ENCODE measurements at places on chromosomes 4 and X.

DNA sequence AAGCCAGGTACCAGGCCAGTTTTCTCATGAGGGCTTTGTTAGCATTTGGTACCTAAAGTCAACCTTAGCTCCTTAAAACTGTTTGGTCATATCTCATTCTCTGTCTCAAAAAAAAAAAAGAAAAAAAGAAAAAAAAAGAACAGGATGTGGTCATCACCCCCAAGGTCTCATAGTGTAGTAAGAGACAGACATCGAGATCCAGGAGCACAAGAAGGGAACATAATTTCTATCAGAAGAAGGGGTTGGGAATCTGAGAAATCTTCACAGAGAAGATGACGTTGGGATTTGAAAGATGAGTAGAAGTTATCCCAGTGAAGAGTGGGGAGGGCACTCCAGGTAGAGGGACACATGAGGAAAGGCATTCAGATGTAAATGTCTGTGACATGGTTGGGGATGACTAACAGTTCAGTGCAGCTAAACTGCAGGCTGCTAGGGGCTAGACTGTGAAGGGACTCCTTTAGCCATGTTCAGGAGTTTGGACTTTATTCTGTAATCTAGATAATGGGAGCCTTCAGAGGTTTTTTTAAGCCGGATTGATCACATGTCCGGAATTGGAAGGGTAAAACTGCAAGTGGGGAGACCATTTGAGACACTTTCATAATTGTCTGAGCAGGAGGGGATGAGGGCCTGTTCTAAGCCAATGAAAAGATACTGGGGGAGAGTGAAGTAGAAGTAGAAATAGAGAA lies 26.9 kb upstream of the GJB1 start:
- no peak for DNase-seq

DNA sequence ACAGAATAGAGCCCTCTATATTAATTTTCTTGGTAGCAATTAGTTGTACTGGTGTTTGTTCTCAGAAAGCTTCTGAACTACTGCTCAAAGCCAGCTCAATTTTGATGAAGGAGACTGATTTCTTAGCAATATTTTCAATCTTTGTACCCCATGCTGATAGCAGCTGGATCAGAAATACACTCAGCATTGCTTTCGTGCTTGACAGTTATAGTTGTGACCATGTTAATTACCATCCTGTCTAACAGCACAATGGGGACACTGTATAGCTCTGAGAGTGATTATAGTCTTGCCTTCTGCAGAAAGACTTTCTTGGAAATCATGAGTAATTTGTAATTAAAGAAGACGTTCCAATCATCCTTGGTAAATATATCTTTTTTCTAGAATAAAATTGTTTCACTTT lies 79.7 kb upstream of the GNPDA2 start:
- no peak for DNase-seq

DNA sequence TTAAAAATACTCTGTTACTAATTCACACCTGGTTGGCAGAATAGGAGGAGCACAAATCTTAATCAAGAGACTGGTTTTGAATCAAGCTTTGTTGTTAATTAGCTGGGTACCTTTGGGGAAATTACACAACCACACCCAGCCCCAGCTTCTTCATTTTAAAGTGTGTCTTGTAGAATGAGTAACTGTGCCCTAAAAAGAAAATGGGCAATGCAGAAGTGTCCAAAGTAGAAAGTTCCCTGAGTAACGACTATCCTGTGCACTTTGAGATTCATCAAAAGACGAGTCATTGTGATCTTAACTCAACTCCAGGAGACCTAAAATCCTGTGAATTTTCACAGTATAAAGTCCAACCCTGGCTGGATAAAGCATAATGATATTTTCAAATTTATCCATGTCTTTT lies 792.3 kb upstream of the HS3ST1 start:
- no peak for DNase-seq

GRCh38 chr4:17786567-17786966 lies 5.1 kb upstream of the FAM184B start:
- no peak for DNase-seq

DNA sequence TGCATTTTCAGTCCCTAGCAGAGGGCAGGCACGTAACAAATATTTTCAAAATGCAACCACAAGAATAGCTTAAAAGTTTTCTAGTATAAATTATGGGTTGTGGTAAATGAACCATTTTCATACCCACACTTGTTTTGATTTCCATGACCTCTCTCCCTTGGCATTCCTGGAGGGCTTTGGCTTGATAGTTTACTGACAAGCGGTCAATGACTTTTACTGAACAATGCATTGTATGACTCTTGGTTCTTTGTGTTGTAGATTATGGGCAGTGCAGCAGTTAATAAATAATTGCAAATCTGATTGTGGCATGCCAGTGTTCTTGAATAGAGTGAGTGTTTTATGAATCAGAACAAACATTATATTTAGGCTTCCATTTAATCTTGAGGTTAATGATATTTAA lies 285.2 kb upstream of the ARX start:
- no peak for DNase-seq

DNA sequence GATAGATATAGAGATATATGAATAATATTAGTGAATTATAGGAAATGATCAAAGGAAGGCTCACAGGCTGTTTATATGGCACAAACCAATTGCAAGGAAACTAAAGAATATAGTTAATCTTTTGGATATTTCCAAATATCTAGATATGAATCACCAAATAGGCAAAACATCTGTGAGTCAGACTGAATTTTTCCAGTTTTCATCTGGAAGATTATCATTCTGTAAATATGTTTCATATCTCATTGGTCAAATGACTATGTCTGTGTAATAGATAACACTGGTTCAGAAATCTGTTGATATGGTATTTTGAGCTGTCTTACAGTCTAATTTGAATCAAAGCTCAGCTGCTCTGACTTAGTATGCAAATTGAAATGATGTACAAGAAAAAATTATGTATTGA lies 303.6 kb downstream of the FAM133A start:
- DNase-seq = no peak

DNA sequence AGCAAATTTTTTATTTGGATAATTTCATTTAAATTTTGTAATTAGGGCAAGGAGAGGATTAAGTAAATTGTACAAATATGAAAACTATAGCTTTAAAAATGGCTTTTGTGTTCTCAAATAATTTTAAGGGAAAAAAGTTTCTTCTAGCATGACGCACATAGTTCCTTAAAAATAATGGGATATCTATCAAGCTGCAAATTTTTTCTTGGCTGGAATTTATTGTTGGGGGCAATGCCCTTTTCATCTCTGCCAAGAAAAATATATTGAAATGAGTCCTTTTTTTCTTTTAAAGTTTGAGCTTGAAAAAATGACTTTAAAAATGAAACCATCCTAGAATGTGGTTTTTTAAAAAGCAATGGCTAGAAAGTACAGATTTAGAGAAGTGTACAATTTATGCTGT lies 154.4 kb upstream of the UGT8 start:
- DNase-seq = no peak

- no peak for DNase-seq
These were observed 170.9 kb downstream of the CLCN4 start for GRCh38 chrX:10327651-10328050.

DNA sequence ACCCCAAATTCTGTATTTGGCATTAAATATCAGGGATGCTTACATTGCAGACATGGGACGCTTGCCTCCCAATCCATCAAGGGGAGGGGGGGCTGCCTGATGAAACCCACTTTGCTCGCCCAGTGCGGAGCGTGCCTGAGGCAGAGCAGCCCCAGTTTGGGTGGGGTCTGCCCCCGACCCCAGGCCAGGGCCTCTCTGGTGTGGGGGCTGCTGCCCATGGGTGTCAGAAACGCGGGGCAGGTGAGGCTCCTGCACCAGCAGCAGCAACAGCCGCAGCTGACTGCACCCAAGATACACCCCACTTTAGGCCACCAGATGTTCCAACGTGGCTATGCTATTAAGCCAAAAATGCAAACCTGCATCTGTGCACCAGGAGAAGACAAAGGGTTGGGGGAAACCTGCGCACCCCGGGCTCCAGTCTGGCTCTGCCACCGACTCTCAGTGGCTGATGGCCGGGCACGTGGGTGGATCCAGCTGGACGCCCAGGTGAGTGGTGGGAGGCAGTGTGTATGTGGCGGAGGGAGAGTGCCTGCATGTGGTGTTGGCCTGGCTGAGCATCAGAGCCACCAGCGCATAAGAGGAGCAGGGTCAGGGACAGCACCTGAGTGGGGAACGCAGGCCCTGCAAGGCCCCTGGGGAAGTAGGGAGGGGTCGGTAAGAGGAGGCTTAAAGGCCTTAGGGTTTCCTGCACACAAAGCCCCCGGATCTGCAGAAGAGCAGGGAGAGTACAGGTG lies 86.2 kb downstream of the ABLIM2 start:
- DNase-seq = no peak

DNA sequence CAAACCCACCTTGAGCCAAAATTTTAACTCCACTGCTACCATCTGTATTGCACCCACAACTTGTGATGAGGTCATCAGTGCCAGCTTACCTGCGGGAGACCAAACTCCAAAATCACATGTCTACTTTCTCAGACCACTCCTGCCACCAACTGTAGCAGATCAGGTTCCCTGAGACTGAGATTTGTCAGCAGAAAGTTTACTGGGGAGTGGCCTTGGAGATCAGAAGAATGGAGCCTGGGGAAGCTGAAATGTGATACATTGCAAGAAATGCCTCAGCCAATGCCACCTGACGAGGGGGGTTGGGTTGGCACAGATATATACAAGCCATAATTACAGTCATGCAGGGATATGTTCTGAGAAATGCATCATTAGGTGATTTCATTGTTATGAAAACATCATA lies 19.1 kb downstream of the HAUS3 start:
- no peak for DNase-seq

DNA sequence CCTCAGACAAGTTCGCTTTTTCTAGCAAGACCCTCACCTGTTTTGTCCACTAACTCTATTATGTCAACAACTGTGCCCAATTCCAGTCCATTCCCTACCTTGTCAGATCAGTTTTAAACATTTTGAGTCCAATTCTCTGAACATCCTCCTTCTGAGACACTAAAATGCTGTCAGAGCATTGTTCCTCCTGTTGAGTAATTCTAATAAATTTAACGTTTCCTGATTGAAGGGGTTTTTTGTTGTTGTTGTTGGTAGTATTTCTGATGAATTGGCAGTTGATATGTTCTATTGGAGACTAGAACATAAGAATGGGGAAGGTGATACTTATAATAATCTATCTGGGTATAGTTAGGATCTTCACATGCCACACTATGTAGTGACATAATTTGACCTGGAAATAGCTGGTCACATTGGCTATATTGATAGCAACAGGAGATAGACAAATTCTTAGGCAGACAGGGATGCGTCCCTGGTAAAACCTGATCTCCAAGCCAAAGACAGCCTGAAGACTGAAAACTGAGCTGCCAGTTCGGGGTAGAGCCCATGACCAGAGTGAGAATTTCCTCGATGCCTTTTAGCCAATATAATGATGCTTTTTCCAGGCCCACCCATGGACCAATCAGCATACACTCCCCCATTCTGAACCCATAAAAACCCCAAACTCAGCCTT lies 12.4 kb upstream of the CXCL2 start:
- DNase-seq = no peak

DNA sequence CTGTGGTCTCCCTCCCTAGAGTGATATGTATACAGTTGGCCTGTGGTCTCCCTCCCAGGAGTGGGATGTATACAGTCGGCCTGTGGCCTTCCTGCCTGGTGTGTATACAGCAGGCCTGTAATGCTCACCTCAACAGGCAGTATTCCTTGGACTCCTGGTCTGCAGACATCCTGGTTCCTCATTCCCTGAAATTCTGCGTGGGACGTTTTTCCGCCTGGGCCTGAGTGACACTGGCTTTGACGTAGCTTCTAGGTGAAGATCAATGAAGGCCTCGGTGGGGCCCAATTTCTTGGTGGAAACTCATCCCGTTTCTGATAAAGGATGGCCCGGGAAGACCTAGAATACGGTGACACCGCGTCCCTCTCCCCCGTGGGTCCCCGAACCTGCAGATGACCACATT lies 98.7 kb upstream of the PPP2R3B start:
- no peak for DNase-seq

DNA sequence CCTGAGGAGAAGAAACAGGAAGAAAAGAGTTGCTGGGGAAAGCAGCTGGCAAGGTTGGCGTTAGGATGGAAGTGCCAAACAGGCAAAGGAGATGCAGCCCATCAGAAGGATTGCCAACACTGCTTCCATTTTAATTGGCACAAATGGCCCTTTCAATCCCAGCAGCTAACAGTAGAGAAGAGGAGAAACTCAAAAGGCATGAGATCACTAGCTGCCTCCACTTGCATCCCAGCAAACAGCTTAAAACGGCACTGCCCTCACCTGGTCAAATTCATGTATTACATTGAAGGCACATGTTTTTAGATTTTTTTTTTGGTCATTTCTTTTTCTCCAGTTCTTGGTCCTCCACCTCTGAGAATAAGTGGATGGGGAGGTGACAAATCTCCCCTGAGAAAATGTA lies 14.9 kb upstream of the LOC101059915 start:
- DNase-seq = peak; percentile 14

GRCh38 chr4:101649790-101650515 lies 140.6 kb upstream of the BANK1 start:
- no peak for DNase-seq

- no peak for DNase-seq
These were observed 912.9 kb upstream of the INTU start for GRCh38 chr4:126719852-126720251.

DNA sequence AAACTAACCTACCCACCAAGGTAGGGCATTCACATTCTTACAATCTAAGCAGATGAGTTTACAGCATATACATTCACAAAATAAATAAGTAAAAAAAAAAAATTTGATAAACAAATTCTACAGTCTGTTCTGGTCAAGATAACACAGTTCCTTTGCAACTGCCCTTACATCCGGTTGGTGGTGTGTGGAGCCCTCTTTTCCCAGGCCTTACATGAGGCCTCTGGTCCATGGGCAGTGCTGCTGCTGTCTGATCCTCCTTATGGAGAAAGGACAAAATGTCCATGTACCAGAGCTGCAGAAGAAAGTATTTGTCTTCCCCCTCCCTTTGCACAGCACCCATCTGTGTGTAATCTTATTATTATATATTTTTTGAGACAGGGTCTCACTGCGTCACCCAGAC lies 2.2 kb upstream of the SEPTIN11 start:
- no peak for DNase-seq

GRCh38 chr4:6128221-6128850 lies 72.0 kb downstream of the JAKMIP1 start:
- DNase-seq = no peak

DNA sequence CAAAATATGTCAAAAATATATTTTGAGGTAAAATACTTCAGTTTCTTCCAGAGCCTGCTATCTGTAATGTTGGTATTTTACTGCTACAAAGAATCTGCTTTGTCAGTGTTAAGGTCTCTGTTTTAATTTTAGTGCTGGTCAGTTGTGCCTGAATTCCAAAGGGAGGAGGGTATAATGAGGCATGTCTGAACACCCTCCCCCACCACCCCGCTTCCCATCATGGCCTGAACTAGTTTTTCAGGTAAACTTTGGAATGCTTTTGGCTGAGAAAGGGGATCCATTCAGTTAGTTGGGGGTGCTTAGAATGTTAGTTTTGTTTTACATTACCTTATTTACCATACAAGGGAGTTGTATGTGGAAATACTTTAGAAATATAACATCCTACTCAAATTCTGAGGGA lies 158.5 kb downstream of the MID1IP1 start:
- DNase-seq = no peak

- no peak for DNase-seq
These were observed 133.6 kb downstream of the MAGEB17 start for GRCh38 chrX:16300831-16301230.
